ENCODE measurements at places on chromosomes 16 and 17. TPM values are rescaled to one million over a fixed set of nuclear protein-coding genes. Genes with fewer than 3 reads are reported as not detected.

GRCh38 chr17:41722231-41722630, 10.1 kb downstream of the GAST start:
- no peak for DNase-seq

- DNase-seq: peak; percentile 46
These were observed 993 bp downstream of the ERN1 start for GRCh38 chr17:64128787-64129514.

- no peak for DNase-seq
These were observed 7.8 kb upstream of the SLC38A10 start for GRCh38 chr17:81302861-81303333.

The TBKBP1 gene
- total RNA-seq: 8.3 TPM

DNA sequence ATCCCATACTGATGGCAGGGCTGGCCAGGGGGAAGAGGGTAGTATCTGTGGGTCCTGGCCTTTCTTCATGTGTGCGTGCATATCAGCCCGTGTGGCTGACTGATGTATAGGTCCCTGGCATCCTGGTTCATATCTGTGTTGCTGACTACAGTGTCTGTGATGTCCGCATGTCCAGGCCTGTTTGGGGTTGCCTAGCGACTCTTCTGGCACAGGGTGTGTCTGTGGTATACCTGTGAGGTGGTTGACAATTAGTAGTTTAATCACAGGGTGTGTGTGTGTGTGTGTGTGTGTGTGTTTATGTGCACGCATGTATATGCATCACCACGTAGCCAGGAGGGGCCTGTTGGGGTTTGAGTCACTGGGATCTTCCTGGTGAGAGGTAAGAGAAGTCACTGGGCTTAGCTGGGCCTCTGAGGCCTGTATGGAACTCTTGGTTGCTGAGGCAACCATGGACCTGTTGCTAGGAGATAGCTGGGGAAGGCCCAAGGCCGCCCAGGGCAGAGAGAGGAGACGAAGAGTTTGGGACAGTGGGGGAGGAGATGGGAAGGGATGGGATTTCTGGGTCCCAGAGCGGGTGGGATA, 603 bp upstream of the TMEM95 start:
- DNase-seq: no peak

DNA sequence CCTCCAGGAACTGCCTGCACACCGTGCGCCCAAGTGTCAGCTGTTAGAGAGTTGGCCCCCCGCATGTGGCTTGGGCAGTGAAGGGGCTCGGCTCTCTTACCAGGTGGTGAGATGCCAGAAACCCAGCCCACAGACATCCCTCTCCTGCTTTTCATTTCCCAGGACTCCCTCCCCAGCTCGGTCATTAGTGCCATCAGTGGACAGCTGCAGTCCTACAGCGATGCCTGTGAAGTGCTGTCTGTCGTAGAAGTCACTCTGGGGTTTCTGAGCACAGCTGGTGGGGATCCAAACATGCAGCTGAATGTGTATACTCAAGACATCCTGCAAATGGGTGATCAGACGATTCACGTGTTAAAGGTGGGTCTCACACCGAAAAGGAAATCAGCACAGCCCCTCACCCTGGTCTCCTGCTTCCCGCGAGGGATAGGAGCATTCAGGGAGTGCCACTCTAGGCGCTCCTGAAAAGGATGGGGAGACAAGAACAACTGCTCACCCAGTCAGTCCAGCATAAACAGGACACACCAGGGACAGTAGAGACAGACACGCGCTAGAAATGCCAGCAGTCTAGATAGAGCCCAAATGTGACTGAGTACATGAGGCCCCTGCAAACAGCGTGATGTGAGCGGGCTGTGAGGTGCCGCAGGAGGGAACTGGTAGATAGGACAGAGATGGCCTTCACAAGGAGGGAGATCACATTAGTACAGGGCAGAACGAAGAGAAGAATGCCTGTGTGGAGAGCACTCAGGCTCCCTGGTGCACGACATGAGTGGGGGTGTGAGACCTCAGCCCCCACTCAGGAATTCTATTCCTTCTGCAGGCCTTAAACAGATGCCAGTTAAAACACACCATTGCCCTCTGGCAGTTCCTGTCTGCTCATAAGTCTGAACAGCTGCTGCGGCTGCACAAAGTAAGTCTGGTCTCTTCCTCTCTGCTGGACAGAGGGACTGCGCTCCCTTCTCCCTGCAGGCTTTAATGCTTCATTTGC, 25.7 kb upstream of the ENDOV start:
- DNase-seq: no peak

GRCh38 chr17:22268912-22269220, 576.5 kb downstream of the KCNJ18 start:
- DNase-seq: no peak

DNA sequence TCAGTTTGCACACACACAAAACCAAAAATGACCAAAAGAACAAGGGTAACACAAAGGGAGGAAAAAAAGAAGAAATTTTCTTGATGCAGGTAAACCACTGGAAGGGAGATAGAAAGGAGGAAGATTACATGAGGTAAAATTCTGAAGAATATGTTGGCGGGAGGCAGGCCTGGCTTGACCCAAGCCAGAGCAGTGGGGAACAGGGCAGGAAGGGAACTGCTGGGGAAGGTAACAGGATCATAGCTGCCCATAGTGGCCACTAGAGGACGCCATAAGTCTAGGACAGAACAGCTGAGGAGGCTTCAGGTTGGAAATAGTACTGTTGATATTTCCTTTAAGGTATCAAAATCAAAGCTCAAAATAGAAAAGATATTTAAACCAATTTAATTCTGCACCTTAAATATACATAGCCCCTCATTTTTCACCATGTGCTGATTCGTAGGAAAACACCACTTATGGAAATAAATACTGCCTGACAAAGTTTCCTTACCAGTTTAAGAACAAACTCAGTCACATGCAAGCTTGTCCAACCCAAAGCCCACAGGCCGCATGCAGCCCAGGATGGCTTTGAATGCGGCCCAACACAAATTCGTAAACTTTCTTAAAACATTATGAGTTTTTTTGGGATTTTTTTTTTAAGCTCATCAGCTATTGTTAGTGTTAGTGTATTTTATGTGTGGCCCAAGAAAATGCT, 15.5 kb downstream of the VPS35 start:
- peak; percentile 81 for DNase-seq

- DNase-seq: no peak
These were observed 14.2 kb downstream of the C16orf90 start for GRCh38 chr16:3480901-3481695.

DNA sequence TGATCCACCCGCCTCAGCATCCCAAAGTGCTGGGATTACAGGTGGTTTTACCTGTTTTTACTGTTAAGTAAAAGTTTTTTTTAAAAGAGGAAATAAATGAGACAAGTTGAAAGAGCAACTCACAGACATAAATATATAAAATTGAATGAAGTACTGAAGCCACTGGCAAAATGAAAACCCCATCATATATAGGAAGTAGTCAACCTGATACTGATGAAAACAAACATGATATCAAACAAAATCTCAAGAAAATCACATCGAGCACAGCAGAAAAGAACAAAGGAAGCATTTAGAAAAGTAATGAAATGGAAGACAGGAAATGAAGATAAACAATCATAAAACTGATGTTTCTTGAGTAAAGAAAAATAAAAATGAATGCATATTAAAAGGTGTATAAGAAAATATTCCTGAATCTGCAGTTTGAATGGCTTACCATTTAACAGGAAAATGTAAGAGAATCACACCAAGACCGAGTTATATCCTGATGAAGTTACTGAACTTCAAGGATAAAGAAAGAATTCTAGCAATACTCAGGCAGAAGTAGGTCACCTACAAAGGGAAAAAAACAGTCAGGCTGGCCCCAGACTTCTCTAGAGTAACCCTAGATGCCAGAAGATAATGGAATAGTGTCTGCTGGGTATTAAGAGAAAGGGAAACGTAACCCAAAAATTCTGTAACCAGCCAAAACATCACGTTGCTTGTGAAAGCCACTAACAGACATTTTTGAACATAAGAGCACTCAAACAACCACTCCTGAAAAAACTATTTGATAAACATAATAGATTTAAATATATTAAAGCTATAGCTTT, 31.5 kb downstream of the UBE2G1 start:
- no peak for DNase-seq

- DNase-seq: no peak
These were observed 21.5 kb downstream of the DCAF7 start for GRCh38 chr17:63571632-63572310.

DNA sequence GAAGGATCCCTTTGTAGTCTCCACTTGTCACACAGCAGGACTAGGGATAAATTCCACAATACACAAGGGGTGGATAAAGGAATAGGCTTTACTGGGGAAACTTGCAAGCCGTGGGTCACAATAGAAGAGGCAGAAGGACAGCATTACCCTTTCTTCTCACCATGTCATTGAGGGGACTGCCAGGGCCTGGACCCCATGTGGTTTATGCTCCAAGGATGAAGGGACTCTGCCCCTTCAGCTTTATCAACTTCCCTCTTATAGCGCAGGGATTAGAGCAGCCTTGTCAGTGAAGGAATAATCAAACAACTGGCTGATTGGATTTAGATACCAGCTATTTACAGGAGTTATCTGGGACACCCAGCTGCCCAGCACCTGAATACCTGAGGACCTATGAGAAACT, 89.8 kb downstream of the HS3ST2 start:
- no peak for DNase-seq

The KRTAP1-5 gene
- total RNA-seq: not detected

The PAM16 gene
- 57.1 TPM for total RNA-seq

The C16orf54 gene
- total RNA-seq: not detected

The CHP2 gene
- total RNA-seq: not detected

The CDH3 gene
- not detected for total RNA-seq

The NQO1 gene
- total RNA-seq: 1,689 TPM

Data from SK-MEL-5 (cell line).